ENCODE measurements at places on chromosomes 7 and 10. TPM values are rescaled to one million over a fixed set of nuclear protein-coding genes. Genes with fewer than 3 reads are reported as not detected.

Gene WEE2
- total RNA-seq = not detected

Gene CEP55
- total RNA-seq = 62.6 TPM

Gene CRHR2
- not detected for total RNA-seq

Gene TNS3
- 72.3 TPM for total RNA-seq

DNA sequence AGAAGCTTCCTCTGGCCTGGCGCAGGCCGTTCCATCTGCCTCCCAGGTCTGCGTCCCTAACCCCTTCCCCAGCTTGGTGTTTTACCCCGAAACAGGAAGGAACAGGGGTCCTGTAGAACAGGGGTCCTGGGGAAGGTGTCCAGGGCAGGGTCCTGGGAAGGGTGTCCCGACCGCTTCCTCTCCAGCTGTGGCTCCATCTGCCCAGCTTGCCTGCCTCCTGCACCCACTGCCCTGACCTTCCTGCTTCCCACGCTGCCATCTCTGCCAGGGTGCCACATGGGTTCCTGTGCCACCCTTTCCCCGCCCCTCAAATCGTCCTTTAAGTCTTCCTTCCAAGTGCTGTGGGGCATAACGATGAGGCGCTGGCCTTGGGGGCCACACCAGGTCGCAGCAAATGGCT is 32.4 kb downstream of the WDR86 start:
- no peak for DNase-seq

DNA sequence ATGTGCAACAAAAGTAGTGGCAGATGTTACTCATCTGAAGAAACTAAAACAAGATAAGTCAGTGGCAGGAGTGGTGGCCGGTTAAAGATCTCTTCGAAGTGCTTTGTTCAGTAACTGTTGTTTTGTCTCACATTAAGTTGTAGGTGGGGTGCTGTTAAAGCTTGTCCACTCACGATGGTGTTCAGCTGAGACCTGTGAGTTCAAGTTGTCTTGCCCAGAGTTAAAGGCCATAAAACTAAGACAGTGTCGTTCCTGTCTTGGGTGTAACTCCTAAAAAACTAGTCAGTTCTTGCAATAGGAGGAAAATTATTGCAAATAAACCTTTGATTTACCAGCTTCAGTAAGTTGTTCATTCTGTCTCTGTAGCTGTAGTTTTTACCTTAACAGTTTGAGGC is 857 bp upstream of the FOXP2 start:
- no peak for DNase-seq

DNA sequence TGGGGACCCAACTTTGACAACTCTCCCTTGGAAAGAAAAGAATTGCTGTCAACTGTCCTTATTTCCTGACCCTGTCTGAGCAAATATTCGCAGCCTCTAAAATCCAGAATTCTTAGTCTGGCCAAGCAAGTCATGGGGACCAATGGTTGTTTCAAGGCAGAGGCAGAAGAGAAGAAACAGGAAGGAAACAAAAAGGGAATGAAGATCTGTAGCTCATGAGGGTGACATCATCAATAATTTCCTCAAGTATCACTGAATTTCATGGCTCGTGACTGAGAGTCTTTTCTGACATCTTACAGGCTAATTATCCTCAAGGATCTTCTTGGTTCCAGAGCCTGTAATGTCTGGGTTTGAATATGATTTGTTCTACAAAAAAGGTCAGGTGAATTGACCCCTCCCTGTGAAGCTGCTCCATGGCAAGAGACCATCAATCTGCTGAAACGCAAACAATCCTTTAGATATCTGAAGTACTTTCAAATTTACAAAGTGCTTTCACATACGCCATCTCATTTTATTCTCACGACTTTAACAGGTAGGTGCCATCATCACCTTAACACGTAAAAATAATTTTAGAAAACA is 5.8 kb downstream of the CDK6 start:
- DNase-seq = no peak

GRCh38 chr7:20064974-20065862 is 152.0 kb downstream of the MACC1 start:
- no peak for DNase-seq

GRCh38 chr7:116588641-116589594 is 64.1 kb downstream of the CAV1 start:
- peak; percentile 88 for DNase-seq

DNA sequence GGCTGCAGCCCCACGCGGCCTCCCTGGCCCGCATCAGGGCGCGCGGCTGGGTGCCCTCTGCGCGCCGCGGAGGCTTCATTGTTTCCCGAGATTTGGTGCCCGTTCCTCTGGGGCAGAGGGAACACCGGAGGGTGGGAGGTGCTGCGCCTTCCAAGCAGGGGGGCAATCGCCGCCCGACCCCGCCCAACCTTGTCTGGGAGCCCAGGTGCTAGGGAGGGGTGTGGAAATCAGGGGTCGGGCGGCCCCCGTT is 1.0 kb upstream of the NRP1 start:
- DNase-seq = peak; percentile 98

GRCh38 chr10:71860243-71861029 is 9.4 kb upstream of the PSAP start:
- DNase-seq = peak; percentile 91

GRCh38 chr10:101304316-101304715 is 49.6 kb upstream of the BTRC start:
- no peak for DNase-seq

- peak; percentile 80 for DNase-seq
Observed at GRCh38 chr10:33722067-33722466, 387.6 kb upstream of the NRP1 start.

Measured in PC-3 (cell line).